Fibroblast of skin of right quadriceps (primary cell): ENCODE measurements at places on chromosomes 5 and 9.
A peak's percentile ranks its signal among the peaks of the same experiment; 100 is the strongest.

DNA sequence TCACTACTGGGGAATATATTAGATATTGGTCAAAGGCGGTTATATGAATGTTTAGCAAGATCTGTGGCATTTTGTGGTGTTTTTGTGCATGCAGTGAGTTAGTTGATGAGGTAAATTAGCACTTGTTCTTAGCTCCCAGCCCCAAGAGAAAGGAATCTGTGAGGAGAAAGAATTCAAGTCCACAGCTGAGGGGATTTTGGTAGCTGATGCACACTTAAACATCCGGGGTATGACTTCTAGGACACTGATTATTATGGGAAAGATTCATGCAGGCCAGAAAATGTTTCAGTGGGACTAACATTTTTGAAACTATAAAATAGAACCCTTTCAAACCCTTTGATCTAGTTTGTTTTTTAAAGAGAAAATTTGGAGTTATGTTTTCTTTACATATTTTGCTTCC lies 118.2 kb upstream of the RPS23 start:
- peak; percentile 47 for DNase-seq

GRCh38 chr5:18312016-18312415 lies 677.8 kb downstream of the TAF11L14 start:
- no peak for DNase-seq

GRCh38 chr5:55997742-55998351 lies 3.1 kb upstream of the IL6ST start:
- peak; percentile 76 for DNase-seq

- DNase-seq, result peak; percentile 35
Measured at GRCh38 chr9:10700291-10700690, 87.5 kb upstream of the PTPRD start.

GRCh38 chr9:4065054-4065453 lies 234.8 kb downstream of the GLIS3 start:
- no peak for DNase-seq

- no peak for DNase-seq
Measured at GRCh38 chr9:71602652-71603051, 165.7 kb downstream of the CEMIP2 start.

DNA sequence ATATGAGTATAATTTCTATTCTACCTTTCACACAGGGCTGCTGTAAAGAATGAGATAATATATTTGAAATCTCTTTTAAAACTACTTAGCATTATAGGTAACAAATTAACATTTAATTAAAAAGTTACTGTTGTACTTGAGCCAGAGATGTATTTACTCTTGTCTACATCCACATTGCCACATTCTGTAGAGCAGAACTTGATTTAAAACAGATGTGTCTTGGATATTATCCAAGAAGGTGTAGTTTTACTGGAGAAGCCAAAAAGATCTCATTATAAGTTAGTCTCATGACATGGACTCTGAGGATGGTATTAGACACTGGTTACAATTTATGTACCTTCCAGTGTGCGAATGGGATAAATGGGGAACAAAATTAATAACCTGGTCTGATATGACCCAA lies 293.1 kb upstream of the CCNH start:
- DNase-seq, result peak; percentile 2

GRCh38 chr9:129109952-129110739 lies 447 bp downstream of the CRAT start:
- DNase-seq, result peak; percentile 18

- no peak for DNase-seq
Measured at GRCh38 chr5:107524111-107524510, 146.6 kb downstream of the EFNA5 start.

- no peak for DNase-seq
Measured at GRCh38 chr9:121839726-121840500, 188.5 kb downstream of the DAB2IP start.

- DNase-seq, result peak; percentile 66
Measured at GRCh38 chr9:88462191-88462590, 72.8 kb upstream of the NXNL2 start.

DNA sequence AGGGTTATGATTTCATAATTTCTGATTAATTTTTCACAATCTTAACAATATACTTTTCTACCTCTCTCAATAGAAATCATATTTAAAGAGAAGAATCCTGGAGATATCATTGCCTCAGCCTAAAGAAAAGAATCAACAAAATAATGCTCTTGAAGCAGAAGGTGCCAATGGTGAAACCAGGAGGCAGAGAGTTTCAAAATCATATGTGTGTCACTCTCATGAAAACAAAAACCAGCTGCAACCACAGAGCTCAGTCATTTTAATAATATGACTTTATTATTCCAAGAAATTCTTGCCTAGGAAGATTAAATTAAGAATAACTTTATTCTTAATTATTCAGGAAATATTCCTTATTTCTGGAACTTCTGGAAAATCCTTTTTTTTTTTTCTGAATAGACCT lies 266.8 kb upstream of the ACTBL2 start:
- no peak for DNase-seq

DNA sequence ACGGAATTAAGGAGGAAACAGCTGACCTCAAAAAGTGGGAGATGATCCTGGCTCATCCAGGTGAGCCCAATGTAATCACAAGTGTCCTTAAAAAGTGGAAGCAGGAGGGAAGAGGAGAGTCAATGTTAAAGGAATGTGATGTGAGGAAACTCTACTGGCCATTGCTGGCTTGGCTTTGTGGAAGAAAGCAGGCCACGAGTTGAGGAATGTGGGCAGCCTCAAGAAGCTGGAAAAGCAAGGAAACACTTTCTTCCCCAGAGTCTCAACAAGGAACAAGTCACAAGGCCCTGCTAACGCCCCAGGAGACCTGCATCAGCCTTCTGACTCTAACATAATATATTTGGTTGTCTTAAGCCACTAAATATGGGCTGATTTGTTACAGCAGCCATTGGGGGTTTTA lies 252.8 kb downstream of the PSAT1 start:
- DNase-seq, result no peak

GRCh38 chr5:2696156-2696807 lies 55.2 kb downstream of the IRX2 start:
- no peak for DNase-seq

DNA sequence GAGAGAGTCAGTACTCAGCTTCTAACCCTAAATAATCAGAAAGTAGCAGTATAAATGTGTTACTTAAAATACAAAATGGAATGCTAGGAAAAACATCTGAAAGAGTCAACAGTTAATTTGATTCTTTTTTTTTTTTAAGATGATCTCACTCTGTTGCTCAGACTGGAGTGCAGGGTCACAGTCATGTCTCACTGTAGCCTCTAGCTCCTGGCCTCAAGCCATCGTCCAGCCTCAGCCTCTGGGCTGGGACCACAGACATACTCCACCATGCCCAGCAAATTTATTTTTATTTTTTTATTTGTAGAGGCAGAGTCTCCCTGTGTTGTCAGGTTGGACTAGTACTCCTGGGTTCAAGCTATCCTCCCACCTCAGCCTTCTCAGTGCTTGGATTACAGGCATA lies 424.9 kb downstream of the IRX2 start:
- DNase-seq, result no peak

- DNase-seq, result no peak
Measured at GRCh38 chr9:106528158-106528557, 334.8 kb upstream of the ZNF462 start.

- no peak for DNase-seq
Measured at GRCh38 chr5:148875205-148875875, 48.9 kb downstream of the ADRB2 start.

DNA sequence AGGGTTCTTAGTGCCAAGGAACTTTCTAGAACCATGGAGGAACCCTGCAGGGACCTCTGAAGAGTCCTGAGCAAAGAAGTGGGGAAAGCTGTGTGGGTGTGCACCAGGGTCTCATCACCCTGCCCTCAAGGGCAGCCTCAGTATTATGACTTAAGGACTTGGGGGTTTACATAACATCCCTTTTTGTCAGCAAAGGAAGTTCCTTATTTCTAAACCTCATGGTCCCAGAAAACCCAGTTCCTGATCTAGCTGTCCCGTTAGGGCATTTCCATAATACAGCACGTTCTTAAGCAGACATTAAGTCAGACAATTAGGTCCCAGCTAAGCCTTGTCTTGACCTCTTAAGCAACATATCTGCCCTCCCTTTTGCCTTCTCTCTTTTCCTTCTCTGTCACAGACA lies 57.3 kb downstream of the DAPK1 start:
- DNase-seq, result no peak

GRCh38 chr5:133428072-133428660 lies 184.2 kb downstream of the FSTL4 start:
- DNase-seq, result no peak

- DNase-seq, result no peak
Measured at GRCh38 chr5:176771102-176771845, 39.1 kb upstream of the UNC5A start.

DNA sequence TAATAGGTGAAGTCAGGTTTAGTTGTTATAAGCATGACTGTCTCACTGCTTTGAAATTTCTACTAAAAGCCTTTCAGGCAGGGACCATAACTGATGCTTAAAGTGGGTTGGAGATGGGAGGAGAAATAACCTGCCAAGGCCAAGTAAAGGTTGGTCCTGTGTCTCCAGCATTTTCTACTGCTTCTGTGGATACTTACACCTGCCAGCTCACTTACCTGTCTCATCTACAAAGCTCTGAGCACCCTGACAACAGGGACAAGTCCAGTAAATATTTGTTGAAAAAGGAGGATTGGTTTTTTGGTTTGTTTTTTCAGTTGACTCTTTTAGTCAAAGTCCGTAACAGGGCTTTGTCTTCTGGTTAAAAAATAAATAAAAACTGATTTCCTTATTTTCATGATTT lies 38.6 kb downstream of the GRAMD2B start:
- DNase-seq, result no peak

GRCh38 chr5:161086461-161086860 lies 234.4 kb upstream of the ATP10B start:
- peak; percentile 89 for DNase-seq

- peak; percentile 63 for DNase-seq
Measured at GRCh38 chr9:106286249-106286648, 576.7 kb upstream of the ZNF462 start.

DNA sequence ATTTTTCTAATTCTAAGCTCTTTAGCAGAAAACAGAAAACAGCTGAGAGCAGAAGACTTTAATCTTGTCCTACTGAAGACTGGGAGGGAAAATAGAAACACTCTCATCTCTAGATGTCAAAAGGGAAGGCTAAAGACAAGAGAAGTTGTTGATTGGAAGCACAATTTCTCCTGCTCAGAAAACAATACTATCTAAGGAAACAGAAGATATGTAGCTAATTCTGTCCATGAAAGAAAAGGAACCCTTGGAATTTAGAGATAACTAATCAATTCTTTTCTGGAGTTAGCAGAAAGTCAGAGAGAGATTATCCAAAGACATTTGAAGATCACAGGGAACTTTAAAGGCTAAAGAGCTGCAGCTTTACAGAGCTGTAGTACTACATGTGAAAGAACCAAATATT lies 126.2 kb downstream of the HSD17B3 start:
- no peak for DNase-seq
